Stimulated activated CD8-positive, alpha-beta memory T cell treated with anti-CD3 and anti-CD28 coated beads, Interleukin-2, amount 100 ng/mL, for 1 hour (primary cell): ENCODE measurements at places on chromosomes 1 and 21.

DNA sequence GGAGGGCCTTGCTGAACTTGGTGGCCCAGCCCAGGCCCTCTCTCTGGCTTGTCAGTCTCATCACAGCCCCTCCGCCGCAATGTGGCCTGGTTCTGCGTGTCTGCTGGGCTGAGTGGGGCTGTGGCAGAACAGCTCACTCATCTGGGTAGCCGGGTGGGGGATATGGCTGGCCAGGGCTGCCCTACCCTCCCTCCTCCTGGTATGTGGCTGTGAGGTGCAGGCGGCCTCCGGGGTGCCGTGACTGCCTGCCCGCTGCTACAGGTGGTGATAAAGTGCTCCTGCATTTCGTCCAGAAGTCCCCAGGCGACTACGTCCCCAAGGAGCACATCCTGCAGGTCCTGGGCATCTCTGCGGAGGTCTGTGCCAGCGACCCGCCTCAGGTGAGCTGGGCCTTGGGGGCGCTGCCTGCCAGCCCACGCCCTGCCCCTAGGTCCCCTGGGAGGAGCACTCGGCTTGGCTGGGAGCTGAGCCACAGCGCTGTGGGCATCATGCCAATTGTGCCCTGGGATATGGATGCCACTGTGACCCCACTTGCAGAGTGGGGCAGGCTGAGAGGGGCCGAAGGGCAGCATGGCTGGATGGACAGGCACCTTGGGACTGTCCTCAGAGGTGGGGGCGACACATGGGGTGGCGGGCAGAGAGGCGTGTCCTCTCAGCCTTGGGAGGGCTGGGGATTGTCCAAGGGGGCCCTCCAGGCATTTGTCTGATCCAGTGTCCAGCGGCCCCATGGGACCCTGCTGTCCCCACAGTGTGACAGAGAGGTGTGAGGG, 2.3 kb downstream of the PRXL2B start:
- no peak for DNase-seq

- DNase-seq, result no peak
Measured at GRCh38 chr1:54367613-54368012, 38.6 kb downstream of the SSBP3 start.

- no peak for DNase-seq
Measured at GRCh38 chr1:89590341-89591080, 42.4 kb upstream of the LRRC8C start.

- DNase-seq, result no peak
Measured at GRCh38 chr21:25949701-25950100, 214.9 kb downstream of the GABPA start.

- DNase-seq, result no peak
Measured at GRCh38 chr21:31838586-31839355, 34.0 kb upstream of the HUNK start.

- no peak for DNase-seq
Measured at GRCh38 chr1:204817341-204817740, 53.3 kb upstream of the NFASC start.

DNA sequence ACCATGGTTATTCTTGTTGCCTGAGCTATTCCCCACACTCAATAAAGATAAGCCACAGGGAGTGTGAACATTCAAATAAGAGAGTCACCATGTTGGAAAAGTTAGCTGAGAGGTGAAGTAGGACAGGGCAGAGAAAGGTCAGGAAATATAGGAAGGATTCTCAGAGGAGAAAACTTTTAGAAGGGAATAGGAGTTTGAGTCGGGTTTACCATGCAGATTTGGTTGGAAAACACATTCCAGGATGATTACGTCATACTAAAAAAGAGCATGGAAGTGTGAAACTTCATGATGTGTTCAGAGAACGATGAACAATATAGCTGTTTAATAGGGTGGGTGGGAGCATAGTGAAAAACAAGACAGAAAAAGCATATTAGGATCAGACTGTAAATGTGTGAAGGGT, 1125.3 kb upstream of the ADGRL2 start:
- no peak for DNase-seq

DNA sequence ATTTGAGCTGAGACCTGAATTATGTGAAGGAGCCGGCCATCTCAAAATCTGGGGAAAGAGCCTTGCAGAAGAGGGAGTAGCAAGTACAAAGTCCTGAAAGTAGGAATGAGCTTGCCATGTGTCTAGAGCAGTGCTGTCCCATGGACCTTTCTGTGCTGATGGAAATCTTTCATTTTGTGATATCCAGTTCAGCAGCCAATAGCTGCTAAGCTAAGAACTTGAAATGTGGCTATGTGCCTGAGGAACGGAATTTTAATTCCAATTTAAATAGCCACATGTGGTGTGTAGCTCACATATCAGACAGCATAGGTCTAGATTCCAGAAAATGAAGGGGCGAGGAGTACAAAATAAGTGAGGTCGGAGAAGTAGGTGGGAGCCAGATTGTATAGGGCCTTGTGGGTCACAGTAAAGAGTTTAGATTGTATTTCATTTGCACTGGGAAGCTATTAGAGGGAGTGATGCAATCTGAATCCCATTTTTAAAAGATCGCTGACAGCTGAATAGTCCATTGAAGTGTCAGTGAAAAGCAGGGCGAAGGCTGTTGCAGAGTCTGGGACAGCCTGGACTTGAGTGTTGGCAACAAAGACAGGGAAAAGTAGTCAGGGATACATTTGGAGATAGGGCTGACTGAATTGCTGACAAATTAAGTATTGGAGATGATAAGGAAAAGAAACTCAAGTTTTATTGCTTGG, 80.3 kb downstream of the TMEM200B start:
- DNase-seq, result no peak

DNA sequence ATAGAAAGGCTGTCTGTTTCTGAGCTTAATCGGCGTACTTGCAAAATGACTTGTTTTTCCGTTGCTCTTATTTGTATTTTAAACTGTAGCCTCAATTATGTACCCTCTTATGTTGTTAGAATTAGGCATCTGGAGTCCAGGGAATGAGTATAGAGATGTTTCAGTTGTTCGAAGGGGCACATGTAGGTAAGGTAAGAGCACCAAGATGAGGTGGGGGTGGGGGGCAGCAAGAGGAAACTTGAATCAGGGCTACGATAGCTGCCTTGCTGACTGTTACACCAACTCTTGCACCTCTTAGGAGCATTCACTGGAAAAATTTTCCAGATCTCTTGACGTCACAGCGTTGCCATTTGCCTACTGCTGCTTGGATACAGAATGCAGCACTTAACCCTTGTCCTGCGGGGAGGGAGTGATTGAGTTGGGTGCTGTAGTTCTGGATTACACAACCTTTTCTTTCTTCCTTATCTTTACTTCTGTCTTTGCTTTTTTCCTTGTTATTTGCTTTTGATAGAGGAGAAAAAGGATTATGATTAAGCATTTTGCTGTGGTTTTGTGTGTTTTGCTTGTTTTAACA, 3.2 kb downstream of the ATP1B1 start:
- no peak for DNase-seq

DNA sequence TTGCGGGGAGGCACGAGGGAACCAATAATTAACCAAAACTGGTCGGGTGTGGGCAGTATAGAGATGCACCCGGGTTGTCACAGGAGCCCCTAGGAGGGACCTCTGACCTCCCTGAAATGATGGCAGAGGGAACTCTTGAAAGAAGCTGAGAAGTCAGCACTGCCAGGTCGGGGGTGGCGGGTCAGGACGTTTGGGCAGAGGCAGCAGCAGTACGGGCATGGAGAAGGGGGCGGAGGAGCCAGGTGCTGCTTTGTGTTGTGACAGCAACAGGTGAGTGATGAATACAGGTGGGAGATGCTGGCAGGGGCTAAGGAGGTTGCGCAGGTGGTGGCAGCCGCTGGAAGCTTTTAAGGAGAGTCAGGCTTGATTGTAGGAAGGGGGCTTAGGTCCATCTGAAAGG, 11.7 kb downstream of the TNFRSF1B start:
- DNase-seq, result no peak

DNA sequence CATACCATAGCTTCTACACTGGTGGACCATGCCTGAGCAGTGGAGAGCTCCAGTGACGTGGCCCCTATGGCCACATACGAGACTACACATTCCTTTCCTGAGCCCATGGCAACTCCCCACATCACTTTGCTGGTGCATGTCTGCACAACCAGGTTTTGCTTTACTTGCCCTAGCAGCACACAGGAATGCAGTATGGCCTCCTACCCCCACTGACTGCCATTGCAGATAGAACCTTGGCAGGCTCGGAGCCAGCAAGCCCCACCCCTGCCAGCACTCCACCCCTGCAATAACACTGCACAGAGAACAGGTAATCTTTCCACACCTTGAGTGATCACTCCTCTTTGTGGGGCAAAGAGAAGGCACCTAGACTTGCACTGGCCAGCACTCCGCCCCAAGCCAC, 531.9 kb upstream of the CAMK1G start:
- no peak for DNase-seq

DNA sequence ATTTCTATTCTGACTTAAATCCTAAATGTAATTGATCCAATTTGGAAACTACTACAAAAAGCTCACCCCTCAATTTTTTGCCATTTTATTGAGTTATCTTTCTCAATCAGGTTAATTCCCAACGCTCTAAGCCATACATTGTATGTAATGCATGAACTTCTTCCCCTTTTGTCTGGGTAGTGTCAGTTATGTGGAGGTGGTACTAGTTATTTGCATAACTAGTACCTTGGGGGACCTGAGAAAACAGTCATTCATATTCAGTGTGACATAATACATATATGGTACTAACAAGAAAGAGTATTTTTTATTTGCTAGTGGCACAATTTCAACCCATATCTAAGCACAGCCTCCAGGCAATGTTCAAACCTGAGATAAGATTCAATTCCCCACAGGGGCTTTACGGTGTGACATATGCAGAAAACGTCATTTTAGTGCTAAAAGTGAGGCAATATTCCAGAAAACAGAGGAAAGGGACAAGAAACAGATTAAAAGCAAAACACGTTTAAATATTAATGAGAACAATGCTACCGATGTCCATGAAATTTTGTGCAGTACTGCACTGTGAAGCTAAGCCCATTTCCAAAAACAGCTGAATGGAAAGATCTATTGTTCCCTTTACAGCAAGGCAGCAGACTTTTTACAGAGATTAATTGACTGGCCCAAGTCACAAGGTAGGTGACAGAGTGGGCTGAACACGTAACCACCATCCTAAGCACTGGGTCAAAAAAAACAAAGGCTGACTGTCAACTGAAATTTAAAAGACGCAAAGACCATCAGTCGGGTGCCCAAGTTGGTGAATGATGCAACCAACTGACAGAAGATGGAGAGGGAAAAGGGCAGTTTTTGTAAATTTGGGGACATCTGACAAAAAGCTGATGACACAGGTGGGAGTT, 1.4 kb downstream of the HLCS start:
- no peak for DNase-seq

- DNase-seq, result no peak
Measured at GRCh38 chr1:172429331-172430127, 9.0 kb downstream of the C1orf105 start.

- no peak for DNase-seq
Measured at GRCh38 chr1:186628910-186629309, 51.3 kb downstream of the PTGS2 start.

DNA sequence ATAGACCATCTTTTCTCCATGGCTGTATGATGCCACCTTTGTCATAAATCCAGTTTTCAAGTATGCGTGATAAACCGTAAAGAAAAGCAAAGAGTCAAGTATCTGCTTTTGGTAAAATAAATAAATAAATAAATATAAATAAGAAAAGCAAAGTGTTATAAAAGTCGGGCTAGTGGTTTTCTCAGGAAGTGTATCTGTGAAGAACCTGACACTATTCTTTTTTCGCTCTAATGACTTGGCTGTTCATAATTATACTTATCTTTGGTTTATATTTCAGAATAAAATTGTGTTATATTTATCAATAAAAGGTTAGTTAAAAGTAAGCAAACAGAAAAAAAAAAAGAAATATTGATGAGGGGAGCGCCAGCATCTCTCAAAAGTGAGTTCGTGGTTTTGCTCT, 594 bp upstream of the EXO5 start:
- no peak for DNase-seq

- DNase-seq, result no peak
Measured at GRCh38 chr1:15288173-15288926, 41.3 kb downstream of the FHAD1 start.

GRCh38 chr1:3673381-3674099, 21.2 kb downstream of the TP73 start:
- no peak for DNase-seq

- no peak for DNase-seq
Measured at GRCh38 chr21:45640001-45640887, 3.3 kb upstream of the PCBP3 start.

DNA sequence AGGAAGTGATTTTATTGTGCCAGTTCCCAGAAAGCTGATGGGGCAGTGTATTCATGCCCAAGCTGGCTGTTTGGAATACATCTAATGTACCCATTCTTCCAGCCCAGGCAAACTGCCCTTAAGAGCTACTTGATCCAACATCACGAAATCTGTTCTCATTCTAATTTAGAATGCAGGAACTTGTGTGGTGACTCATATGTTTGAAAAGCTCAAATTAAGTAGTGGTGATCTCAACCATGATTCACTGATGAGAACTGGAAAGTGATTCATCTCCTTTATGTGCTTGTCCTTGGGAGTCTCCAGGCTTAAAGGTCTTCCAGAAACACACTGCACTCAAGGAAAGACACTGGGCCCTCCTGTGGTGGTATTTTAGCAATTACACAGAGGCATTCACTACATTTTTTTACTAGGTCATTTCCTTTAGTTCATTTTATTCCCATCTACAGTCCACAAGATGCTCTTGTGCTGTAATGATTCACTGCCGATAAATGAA, 65.4 kb downstream of the RPE65 start:
- no peak for DNase-seq

DNA sequence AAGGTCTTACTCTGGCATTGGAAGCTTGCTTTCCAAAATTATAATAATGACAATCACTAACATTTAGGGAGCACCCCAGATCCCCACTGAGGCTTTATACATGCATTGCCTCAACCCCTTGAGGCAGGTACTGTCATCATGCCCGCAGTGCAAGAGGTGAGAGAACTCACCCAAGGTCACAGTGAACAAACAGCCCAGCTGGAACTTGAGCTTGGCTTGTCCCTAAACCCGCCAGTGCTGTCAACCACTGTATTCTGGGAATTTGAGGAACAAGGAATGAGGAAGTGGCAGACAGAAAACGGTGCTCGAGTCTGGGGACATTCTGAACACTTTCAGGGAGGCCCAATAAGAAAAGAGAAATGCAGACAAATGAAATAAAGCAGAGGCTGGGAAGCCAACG, 34.6 kb upstream of the TLR5 start:
- no peak for DNase-seq

DNA sequence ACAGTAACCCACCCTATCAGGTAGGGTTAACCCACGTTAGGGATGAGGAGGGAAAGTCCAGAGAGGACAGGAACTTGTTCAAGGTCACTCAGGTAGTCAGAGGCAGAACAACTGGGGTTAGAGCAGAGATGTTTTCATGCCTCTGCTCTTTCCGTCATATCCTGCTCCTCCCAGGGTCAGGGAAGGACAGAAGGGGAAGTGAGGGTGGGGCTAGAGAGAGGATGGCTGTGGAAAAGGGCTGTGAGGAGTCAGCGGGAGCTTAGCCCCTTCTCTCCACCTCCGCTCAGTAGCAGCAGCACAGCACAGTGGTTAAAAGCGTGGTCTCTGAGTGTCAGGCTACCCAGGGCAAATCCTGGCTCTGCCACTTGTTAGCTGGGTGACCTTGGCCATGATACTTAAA, 36.5 kb downstream of the DDX20 start:
- DNase-seq, result no peak

- no peak for DNase-seq
Measured at GRCh38 chr1:228652116-228652515, 83.2 kb upstream of the RHOU start.
